ENCODE measurements at places on chromosomes 4 and X. TPM values are rescaled to one million over a fixed set of nuclear protein-coding genes. Genes with fewer than 3 reads are reported as not detected.

Gene SMIM10L2A
- polyA plus RNA-seq, result 4.4 TPM

Gene SETD7
- 6.1 TPM for polyA plus RNA-seq

Gene CLNK
- 0.52 TPM for polyA plus RNA-seq

Gene RAI2
- 5.9 TPM for polyA plus RNA-seq

DNA sequence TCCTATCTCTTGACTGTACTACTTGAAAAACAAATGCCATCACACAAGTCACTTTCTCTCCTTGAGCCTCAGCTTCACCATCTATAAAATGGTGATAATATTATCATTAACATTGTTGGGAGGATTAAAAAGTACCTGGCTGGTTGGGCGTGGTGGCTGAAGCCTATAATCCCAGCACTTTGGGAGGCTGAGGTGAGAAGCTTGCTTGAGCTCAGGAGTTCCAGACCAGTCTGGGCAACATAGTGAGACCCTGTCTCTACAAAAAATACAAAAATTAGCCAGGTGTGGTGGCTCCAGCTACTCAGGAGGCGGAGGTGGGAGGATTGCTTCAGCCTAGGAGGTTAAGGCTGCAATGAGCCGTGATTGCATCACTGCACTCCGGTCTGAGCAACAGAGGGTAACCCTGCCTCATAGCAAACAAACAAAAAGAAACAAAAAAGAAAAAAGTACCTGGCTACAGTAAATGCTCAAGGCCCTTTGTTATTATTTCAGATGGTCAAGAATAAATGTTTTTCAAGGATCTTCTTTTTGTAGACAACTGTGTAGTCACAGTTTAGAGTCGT lies 120.3 kb downstream of the CHRNA9 start:
- DNase-seq, result no peak

DNA sequence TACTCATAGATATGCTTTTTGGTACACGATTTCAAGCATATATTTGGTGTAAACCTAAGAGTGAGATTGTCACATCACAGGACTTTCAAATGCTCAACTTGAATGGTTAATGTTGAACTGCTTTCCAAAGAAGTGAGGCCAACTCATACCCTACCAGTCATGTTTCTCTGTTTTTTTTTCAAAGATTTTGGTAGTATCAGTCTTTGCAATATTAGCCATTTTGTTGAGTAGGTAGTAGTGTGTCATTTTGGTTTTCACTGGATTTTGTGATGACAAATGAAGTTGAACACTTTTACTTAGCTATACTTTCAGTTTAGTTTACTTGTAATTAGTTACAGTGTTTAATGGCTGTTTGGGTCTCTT lies 12.5 kb upstream of the HS3ST1 start:
- no peak for DNase-seq

- DNase-seq, result no peak
Observed at GRCh38 chr4:111946800-111947199, 198.5 kb upstream of the FAM241A start.

- no peak for DNase-seq
Observed at GRCh38 chr4:8721621-8722020, 129.1 kb downstream of the CPZ start.

GRCh38 chr4:69523385-69524132 lies 27.9 kb upstream of the UGT2B4 start:
- DNase-seq, result no peak

DNA sequence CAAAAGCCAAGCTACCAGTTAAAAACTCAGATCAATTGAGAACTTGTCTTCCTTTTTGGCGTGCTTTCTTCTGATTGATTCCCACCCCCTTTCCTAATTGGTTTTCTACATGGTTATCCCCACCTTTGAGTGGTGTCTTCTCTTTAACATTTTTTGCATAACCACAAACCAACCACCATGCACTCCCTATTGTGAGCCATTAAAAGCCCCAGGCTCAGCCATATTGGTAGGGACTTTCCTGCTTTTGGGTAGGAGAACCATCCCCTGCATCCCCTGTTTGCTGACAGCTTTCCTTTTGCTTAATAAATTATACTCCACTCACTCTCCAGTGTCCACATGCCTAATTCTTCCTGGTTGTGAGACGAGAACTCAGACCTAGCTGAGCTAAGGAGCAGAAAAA lies 1651.4 kb upstream of the IGFBP7 start:
- no peak for DNase-seq

DNA sequence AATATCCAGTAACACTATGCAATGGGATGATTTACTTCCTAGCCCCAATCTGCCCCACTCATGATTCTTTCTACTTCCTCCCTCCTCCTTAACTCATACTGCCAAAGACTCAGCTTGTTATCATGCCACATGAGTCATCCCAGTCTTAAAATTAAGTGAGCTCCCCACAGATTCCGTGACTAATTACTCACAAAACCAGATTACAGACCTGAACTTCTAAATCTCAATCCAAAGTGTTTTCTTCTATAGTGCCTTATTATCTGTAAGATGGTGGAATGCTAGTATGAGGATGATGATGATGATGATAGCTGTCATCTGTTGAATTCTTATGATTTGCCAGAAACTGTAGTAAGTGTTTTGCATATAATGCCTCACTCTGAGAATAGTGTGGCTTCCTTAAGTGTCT lies 27.7 kb upstream of the GPC3 start:
- no peak for DNase-seq

GRCh38 chr4:114654592-114654991 lies 56.0 kb downstream of the UGT8 start:
- peak; percentile 63 for DNase-seq

- DNase-seq, result no peak
Observed at GRCh38 chrX:418927-419729, 32.4 kb upstream of the PPP2R3B start.

- DNase-seq, result no peak
Observed at GRCh38 chrX:38500141-38500540, 61.2 kb upstream of the TSPAN7 start.

DNA sequence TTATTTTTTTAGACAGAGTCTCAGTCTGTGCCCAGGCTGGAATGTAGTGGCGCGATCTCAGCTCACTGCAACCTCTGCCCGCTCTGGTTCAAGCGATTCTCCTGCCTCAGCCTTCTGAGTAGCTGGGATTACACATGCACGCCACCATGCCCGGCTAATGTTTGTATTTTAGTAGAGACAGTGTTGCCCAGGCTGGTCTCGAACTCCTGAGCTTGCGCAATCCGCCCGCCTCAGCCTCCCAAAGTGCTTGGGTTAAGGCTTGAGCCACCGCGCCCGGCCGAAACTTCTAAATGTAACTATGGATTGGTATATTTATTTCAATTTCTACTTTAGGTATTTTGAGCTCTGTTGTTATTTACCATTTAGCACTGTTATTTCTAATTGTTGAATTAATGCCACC lies 79.4 kb downstream of the FAM193A start:
- no peak for DNase-seq

- no peak for DNase-seq
Observed at GRCh38 chrX:110012818-110013485, 10.0 kb downstream of the TMEM164 start.

DNA sequence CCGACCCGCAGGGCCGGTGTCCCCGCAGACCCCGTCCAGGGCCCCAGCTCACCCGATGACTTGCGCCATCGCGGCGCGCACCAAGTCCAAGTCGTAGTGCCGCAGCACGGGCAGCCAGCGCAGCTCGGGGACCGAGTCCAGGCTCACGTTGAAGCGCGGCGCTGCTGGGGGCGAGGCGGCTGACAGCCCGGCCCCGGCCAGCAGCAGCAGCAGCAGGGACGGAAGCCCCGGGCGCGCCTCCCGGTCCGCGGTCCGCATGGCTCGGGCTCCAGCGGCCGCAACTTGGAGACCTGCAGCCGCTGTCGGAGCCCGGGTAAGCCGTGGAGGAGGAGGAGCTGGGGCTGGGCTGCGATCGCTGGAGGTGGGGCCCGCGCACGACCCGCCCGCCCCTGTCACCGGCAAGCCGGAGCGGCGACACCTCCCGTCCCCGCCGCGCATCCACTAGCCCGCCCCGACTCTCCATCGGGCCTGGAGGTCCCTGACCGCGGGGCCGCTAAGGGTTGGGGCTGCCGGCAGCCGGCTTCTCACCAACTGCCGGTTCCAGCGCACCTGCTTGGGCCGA lies at the start of gene NAAA:
TSS of gene NAAA (minus strand) at position 322 of the 562 bp plus-strand sequence. CDS start at position 258, 64 bp downstream.
- DNase-seq, result peak; percentile 89

DNA sequence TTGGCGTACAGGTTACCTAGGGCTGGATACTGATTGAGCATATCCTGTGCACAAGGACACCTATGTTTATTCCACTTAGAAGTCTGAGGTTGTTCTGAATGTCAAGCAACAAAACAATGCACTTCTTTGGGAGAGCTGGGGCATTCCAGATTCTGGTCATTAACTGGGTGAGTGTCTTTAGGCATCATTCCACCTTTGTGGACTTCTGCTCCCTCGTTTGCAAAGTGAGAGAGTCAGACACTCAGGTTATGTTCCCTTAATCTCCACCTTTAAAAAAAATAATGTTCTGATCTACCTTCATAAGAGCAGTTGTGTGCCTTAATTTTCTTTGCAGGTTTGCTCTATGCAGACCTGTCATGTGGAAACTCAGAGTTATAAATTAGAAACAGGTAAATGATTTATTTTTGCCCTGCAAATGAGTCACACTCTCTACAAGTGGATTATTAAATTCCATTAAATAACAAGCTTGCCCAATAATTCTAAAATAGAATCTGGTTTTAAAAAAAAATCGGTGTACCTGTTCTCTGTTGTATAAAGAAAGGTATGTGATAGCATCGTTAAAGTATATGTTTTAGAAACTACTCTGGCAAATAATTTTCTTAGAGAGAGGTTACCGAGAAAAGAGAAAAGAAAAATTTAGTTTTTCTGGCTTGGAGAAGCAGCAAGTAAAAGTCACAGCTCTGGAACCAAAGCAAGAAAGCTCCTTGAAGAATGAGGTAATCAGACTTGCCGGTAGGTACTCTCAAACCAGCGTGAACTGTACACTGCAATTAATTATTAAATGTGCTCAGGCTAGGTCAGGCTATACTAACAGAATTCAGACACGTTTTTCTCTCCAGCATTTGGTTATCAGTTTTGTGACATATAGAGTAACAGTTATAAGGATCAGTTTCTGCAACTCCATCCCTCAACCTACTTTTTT lies 93.2 kb downstream of the SORBS2 start:
- peak; percentile 31 for DNase-seq

DNA sequence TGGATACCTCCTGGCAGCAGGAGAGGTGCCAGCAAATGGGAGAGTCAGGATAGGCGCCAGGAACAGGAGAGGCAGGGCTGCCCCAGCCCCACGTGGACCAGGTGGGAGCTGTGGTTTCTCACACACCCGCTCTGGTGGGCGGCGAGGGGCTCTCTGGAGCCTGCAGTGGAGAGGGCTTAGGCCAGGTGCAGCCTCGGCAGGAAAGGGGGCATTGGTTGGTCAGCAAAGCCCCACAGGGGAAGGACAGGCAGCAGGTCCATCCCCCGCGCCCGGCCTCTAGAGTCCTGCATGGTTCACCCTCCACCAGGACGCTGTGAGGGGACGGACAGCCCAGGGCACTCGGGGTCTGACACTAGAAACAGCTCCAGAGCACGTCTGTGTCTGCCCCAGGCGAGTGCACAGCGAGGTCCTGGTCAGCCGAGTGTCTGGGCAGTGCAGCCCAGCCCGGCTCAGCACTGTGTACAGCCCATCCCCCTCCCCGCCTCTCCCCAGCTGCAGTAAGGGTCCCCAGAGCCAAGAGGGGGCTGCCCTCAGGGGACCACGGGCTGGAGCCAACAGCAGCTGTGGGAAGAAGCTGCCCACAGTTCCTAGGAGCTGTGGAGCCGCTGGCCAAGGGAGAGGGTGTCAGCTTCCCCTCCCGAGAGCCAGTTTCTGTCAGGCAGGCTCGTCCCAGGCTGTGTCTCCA lies 8.2 kb downstream of the ATP5ME start:
- DNase-seq, result no peak
